ENCODE measurements at places on chromosomes 13 and 19.

- DNase-seq: no peak
Measured at GRCh38 chr13:53568491-53568890, 539.9 kb downstream of the OLFM4 start.

- DNase-seq: no peak
Measured at GRCh38 chr13:112804374-112804773, 114.5 kb downstream of the ATP11A start.

- no peak for DNase-seq
Measured at GRCh38 chr13:33146843-33147611, 130.8 kb downstream of the KL start.

DNA sequence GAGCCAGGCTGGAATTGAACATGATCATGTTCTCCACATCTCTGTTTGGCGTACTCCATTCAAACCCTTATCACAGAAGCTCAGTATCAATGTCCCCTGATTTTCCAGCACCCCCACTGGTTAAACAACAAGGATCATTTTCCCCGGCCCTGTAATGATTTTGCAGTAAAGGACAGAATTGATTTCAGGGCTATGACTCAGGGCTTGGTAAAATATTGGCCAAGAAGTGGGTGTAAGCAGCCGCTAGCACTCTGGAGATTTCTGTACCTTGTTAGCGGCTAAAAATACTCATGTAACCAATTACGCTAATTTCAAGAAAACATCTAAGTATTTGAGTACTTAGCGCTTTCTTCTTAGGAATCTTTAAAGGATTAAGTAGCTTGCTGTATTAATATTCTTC, 69.5 kb upstream of the FNDC3A start:
- DNase-seq: no peak

DNA sequence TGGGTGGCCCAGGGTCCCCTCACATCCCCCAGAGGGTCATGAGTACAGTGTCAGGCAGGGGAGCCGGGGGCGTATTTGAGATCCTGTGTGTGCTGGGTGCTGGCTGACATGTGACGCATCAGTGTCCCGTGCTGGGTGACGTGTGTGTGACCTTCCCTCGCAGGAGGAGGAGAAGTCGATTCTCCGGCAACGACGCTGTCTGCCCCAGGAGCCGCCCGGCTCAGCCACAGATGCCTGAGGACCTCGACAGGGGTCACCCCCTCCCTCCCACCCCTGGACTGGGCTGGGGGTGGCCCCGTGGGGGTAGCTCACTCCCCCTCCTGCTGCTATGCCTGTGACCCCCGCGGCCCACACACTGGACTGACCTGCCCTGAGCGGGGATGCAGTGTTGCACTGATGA, 25.8 kb downstream of the PNPLA6 start:
- DNase-seq: no peak

DNA sequence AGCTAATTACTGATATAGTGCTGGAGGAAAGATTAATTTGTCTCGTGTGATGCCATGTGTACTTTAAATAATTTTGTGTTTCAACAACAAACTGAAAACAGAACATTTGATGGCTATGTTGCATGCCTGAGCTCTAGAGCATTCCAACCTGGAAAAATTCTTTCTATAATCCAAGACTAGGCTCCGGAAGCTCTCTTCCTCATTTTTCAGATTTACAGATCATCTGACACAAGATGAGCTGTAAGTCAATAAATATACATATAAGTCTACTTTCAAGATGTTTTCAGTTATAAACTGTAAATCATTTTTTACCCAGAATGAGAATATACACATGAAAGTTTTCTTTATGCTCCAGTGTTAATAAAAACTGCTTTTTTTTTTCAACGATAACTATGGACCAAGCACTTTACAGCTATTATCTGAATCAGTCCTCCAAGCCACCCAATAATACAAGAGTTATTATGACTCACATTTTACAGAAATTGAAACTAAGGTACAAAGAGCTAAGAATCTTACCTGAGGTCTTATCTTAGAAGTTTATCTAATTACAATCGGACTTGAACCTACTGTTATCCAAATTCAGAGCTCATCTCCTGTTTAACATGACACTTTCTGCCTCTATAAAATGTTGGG, 6.4 kb upstream of the FOXO1 start:
- no peak for DNase-seq
